ENCODE measurements at places on chromosomes 1 and 21. TPM values are rescaled to one million over a fixed set of nuclear protein-coding genes. Genes with fewer than 3 reads are reported as not detected.

Gene OR2T35
- not detected for total RNA-seq

Gene IFI44
- 41.8 TPM for total RNA-seq

Gene ANGPTL1
- 4.7 TPM for total RNA-seq

Gene SLAMF9
- total RNA-seq = not detected

Gene RRP15
- 15.0 TPM for total RNA-seq

Gene PDE9A
- 14.5 TPM for total RNA-seq

Gene HPCAL4
- total RNA-seq = 51.4 TPM

Gene AMPD1
- not detected for total RNA-seq

Gene PYHIN1
- total RNA-seq = 0.25 TPM

Gene GSTM4
- total RNA-seq = 6.6 TPM

Gene SLC2A5
- total RNA-seq = 1.2 TPM

Gene RXRG
- total RNA-seq = 7.1 TPM

Gene PTGS2
- 2.5 TPM for total RNA-seq

Gene KLF17
- under 0.01 TPM for total RNA-seq

Gene CFAP74
- 0.25 TPM for total RNA-seq

Gene LEFTY1
- 0.74 TPM for total RNA-seq

Gene CAMTA1
- 76.7 TPM for total RNA-seq

Gene USH2A
- total RNA-seq = under 0.01 TPM

Gene OR6P1
- total RNA-seq = not detected

Gene SGIP1
- 78.2 TPM for total RNA-seq

Gene OR2G6
- not detected for total RNA-seq

Gene SAMD11
- 1.2 TPM for total RNA-seq

Gene AGT
- total RNA-seq = 6.4 TPM

Gene S100A3
- total RNA-seq = not detected

Gene CLEC20A
- total RNA-seq = not detected

Gene GPR153
- 18.4 TPM for total RNA-seq

Gene SPATA21
- total RNA-seq = not detected

Gene ADAMTS5
- 1.7 TPM for total RNA-seq

Gene CTSE
- total RNA-seq = 0.25 TPM

Gene ZSWIM5
- 14.5 TPM for total RNA-seq

Gene NMNAT1
- total RNA-seq = 3.4 TPM

Gene MIXL1
- 0.25 TPM for total RNA-seq

Gene IKBKE
- total RNA-seq = 0.98 TPM

Gene FBXO28
- 34.7 TPM for total RNA-seq
